Fibroblast of skin of abdomen (primary cell): ENCODE measurements at places on chromosomes 5 and 9.

DNA sequence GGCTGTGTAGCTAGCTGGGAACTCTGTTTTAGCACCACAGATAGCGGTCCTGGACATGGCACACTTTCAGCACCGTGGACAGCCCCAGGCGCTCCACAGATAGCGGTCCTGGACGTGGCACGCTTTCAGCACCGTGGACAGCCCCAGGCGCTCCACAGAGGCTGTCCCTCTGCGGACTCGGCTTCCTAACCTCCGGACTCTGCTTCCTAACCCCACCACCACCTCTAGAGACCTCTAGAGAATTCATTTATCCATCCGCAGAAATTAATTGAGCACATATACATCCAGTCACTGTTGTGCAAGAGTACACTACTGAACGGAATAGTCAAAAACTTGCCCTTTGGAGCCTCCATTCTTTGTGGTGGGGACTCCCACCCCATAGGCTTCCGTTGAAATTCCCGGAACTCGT, 27.4 kb downstream of the UNC5A start:
- peak; percentile 85 for DNase-seq

GRCh38 chr5:79149433-79149832, 37.8 kb downstream of the BHMT start:
- no peak for DNase-seq

DNA sequence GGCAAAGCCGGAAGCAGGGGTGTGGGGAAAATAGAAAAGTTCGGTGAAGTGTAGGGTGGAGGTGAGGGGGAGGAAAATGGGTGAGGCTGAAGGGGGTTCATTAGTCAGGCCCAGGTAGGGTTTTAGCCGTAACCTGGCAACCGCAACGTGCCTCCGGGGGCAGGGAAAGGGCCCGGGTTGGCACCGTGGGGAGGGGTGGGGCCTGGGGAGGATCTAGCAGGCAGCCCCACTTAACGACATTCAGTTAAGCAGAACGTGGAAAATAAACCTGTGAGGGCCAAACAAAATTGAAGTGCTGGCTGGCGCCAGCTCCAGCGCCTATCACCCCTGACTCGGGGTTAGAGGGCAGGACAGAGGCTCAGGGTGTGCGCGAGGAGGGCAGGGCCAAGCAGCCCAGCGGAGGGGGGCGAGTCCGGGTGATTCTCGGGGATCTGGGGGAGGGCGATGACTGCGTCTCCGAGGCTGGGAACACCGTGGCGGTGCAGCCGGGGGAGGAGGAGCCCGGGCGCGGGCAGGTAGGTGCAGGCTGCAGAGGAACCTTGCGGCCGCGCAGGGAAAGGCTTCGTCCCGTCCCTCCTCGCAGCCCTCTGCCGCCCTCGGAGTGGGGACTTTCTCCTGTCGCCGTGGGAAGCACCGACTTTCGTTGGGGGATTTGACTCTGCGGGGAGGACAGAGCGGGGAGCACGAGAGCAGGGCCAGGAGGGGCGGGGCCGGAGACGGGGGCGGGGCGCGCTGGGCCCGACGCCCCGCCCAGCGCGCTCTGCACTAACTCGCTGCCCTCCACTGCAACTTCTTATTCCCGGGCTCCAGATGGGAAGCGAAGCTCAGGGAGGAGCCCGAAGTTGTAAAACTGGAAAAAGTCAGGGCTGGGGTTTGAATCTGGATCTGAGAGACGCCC, 5.1 kb downstream of the RGS14 start:
- DNase-seq, result peak; percentile 37

DNA sequence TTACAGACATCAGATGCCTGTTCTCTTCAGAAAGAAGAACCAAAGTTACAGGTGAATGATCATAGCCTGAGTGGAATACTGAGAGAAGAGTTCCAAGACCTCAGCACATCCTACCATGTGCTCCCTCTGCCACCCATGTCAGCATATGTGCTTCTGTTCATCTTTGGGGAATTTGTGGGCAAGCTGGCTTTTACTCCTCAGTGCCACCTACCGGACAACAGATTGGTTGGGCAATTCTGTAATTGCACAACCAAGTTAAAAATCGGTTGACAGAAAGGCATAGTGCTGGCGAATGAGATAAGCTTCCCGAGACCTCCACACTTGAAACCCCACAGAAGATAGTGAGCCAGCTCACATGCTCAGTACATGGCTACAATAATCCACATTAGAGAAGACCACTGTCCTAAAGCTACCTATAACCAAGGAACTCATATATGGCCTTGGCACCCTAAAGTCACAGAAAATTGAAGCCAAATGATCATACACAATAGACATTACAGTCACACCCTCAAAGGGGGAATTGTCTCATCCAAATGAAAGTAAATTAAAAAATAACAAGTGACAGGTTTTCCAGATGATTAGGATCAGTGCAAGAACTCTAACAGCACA, 1238.0 kb upstream of the NUDT12 start:
- no peak for DNase-seq

- peak; percentile 73 for DNase-seq
Measured at GRCh38 chr5:179806250-179807048, at the start of gene MGAT4B. TSS of gene MGAT4B (minus strand) at chr5:179806866. CDS start at chr5:179806583, 283 bp downstream.

DNA sequence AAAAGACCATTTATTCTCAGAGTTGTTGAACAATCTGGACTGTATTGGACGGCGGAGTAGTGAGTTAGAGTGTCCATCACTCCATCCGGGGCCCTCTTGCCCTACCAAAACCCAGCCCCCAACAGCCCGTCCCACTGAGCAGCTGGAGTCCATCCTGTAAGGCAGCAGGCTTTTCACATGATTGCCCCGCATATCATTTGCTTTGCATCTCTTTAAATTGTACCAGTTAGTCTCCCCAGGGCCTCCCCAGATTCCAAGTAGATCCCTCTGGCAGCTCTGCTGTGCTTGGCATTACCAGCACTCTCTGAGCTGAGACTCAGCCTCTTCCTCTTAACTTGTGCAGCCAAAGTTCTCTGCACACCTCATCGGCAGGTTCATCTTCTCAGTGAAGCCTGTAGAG, 48.6 kb upstream of the ADCY2 start:
- no peak for DNase-seq

- DNase-seq, result peak; percentile 51
Measured at GRCh38 chr9:122180633-122181032, 20.9 kb downstream of the MORN5 start.

DNA sequence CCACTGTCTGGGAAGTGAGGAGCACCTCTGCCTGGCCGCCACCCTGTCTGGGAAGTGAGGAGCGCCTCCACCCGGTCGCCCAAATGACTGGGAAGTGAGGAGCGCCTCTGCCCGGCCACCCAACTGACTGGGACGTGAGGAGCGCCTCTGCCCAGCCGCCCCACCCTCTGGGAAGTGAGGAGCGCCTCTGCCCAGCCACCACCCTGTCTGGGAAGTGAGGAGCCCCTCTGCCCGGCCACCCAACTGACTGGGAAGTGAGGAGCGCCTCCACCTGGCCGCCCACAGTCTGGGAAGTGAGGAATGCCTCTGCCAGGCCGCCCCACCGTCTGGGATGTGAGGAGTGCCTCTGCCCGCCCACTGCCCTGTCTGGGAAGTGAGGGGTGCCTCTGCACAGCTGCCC, 32.9 kb downstream of the SAXO1 start:
- DNase-seq, result no peak

DNA sequence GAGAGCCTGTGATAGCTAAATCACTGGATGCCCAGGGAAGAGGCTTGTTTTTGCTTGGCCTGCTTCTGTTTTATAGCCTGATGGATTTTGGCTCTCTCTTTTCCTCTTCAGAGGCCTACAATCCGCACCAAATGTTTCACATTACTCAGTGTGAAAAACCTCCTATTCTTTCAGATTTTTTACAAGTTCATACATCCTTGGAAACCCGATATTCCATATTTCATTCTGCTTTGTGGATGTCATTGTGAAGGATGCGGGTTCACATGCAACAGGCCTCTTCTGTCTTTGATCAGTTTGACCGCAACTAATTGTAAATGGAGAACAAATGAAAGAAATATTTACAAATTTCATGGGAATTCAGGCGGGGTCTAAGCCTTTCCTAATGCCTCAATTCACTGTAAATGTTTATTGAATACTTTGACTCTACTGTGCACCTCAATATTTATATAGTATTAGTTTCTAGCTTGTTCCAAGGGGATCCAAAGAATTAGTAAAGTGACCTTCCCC, 269.9 kb downstream of the DMRT2 start:
- DNase-seq, result peak; percentile 4

GRCh38 chr5:175567954-175568353, 89.6 kb downstream of the SFXN1 start:
- DNase-seq, result no peak

DNA sequence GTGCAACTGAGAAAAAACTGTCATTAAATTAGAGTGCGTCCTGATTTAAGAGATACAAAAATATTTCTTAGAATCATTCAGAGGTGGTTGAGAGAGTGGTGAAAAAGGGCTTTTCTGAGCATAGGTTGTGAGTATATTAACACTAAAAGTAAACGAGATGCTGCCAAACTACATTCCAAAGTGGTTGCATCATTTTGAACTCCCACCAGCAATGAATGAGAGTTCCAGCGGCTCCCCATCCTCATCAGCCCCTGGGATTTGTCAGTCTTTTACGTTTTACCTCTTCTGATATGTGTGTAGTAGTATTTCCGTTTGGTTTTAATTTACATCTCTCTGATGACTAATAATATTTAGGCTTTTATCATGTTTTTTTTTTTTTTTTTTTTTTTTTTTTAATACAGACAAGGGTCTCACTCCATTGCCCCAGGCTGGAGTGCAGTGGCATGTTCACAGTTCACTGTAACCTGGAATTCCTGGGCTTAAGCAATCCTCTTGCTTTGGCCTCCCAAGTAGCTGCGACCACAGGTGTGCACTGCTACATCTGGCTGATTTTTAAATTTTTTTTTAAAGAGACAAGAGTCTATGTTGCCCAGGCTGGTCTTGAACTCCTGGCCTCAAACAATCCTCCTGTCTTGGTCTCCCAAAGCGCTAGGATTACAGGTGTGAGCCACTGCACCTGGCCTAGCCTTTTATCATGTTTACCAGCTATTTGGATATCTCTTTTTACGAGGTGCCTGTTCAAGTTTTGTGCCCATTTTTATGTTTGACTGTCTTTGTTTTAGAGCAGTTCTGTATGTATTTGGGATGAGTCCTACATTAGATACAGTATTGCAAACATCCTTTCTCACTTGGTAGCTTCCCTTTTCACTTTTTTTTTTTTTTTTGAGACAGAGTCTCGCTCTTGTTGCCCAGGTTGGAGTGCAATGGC, 17.0 kb downstream of the PRRT1B start:
- DNase-seq, result peak; percentile 26

DNA sequence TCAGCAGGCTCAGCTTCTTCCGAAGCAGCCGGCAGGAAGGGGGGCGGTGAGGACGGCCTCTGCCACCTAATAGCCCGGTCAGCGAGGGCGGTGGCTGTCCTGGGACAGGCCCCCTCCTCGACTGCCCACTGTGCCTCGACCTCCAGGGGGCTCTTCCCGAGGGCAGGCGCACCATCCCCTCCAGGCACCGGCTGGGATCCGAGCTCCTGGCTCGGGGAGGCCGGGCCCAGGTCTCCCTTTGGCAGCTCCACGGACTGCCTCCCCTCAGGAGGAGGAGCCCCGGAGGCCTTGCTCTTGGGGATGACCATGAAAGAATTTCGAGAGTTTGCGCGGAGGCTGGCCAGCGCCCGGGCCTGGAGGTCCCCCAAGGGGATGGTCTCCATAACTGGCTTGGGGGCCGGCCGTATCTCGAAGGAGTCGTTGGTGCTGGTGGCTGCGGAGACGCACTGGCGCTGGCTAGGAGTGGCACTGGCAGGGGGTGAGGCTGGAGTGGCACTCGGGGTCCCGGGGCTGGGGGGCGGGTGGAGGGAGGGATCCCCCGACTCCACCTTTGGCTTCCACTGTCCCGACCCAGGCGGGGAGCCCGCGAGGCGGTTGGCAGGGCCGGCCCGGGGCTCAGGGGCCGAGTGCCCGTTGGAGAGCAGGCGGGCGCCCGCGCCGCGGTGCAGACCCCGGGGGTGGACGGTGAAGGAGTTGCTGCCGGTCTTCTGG, 975 bp downstream of the TPRN start:
- DNase-seq, result no peak

DNA sequence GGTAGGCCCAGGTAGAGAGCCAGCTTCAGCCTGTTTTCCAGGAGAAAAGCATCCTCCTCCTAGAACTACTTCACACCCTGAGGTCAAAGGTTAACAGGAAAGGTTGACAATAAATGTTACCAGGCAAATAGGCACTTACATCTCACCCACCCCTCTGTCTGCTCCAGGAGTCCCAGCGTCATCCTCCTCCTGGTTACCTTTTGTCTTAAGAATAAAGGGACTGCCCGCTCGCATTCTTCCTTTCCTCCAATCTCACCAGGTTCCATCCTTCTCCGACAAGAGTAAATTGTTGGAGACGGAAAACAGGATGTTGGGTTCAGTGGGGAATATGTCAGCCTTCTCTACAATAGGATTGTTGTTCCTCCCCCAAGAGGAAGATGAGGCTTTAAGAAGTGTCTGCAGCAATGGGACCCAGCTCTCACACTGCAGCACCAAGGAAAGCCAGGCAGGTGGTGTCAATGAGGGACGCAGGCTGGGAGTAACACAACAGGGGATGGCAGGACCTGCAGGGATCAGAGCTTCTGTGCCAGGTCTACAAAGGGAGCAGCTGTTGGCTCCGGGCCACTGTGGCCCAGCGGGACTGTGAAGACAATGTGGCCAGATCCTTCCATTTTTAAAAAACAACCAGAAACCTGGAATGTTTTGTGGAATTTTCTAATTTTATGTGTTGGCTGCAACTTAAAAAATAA, 29.0 kb downstream of the FAT2 start:
- no peak for DNase-seq

- DNase-seq, result no peak
Measured at GRCh38 chr5:67021962-67022361, 174.6 kb downstream of the CD180 start.

DNA sequence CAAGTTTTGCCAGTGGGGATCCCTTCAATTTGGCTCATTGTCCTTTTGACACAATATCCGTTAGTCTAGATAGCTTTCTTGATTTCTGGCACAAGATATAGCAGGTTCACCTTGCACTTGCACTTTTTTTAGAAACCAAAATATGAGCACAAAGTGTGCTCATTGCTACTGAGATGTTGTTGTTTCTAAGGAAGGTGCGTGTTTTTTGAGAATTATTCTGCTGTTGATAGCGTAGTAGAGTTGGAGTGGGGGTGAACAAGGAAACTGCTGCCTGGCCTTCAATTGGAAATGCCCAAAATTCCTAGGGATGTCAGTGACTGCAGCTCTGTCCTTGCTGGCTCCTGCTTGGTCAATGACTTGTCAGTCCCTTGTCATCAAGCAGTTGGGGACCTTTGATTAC, 73.3 kb downstream of the TLE4 start:
- DNase-seq, result no peak

- peak; percentile 43 for DNase-seq
Measured at GRCh38 chr5:168364750-168365550, 73.5 kb downstream of the WWC1 start.

GRCh38 chr5:67552773-67553172, 356.2 kb upstream of the CD180 start:
- no peak for DNase-seq

- DNase-seq, result peak; percentile 91
Measured at GRCh38 chr5:57435701-57436134, 46.9 kb downstream of the ACTBL2 start.
